ENCODE measurements at places on chromosomes 4 and X.

- no peak for DNase-seq
Measured at GRCh38 chr4:16692961-16693506, 205.4 kb downstream of the LDB2 start.

DNA sequence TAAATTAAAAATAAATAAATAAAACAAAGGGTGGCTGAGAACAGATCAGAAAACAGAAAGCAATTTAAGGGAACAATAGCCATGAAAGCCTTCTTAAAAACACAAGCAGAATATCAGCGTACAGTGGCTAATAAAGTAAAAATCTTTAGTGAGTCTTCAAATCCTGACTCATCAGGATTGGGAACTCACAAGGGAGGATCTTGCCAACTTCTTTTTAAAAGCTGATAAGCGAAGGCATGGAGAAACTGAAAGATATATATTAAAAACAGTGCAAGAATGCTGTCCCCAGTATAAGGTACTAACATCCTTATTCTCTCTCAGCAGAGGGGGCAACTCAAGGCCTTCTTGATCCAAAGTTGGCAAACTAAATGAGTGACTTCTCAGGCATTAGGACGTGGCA lies 180.1 kb downstream of the DHX15 start:
- no peak for DNase-seq

- no peak for DNase-seq
Measured at GRCh38 chr4:12987284-12987683, 496.9 kb downstream of the RAB28 start.

DNA sequence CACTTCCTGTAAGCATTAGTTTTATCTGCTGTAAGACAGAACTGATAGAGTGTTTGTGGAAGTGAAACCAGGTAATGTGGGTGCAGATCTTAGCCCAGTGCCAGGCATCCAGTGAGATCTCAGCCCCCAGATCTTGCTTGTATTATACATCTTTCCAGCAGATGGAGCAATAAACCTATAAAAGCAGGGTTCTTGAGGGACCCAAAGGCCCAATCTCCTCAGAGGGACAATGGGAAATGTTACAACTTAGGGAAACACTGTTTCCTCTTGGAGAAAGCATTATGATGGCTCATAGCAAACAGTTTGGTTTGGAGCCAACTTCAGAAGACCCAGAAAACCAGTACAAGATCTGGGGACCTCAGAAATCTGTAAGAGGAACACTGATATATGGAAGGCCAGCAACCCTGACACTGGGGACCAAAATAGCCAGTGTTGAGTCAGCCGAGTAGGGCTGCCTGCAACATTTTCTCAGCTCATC lies 206.3 kb downstream of the SLC7A11 start:
- DNase-seq, result peak; percentile 62

DNA sequence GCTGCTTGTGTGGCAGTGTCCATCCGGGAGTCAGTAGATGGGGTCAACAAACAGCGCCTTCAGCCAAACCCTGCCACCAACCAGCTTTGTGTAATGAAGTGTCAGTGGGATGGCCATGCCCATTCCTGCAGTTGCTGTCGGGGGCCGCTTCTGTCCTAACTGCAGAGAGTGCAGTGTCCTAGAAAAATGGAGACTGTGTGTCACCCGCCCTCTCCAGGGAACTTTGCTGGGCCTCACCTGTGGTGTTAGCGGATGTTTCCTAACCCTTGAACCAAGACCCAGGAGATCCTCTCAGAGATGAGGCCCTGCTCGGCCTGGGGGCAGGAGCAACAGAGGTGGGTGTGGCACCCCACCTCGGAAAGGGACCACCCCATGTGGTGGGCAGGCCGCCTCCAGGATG lies 35.3 kb upstream of the HGFAC start:
- peak; percentile 1 for DNase-seq

All from HAP-1 (cell line).